ENCODE measurements at places on chromosomes 3 and 15. TPM values are rescaled to one million over a fixed set of nuclear protein-coding genes. Genes with fewer than 3 reads are reported as not detected.
A peak's percentile ranks its signal among the peaks of the same experiment; 100 is the strongest.

The NR1I2 gene
- total RNA-seq: not detected

The GOLGA6L22 gene
- total RNA-seq: not detected

The ISL2 gene
- total RNA-seq: 6.6 TPM

The LARP6 gene
- 8.9 TPM for total RNA-seq

The C3orf22 gene
- not detected for total RNA-seq

The MESP2 gene
- not detected for total RNA-seq

The ATP8B4 gene
- total RNA-seq: 10.5 TPM

The AP3B2 gene
- total RNA-seq: 1.3 TPM

The SERPINI1 gene
- total RNA-seq: 7.7 TPM

The CFAP92 gene
- total RNA-seq: 0.10 TPM

The PIGZ gene
- total RNA-seq: 2.4 TPM

The GHSR gene
- not detected for total RNA-seq

The ISLR gene
- 119 TPM for total RNA-seq

The A4GNT gene
- not detected for total RNA-seq

GRCh38 chr3:167861649-167862048, 126.1 kb downstream of the SERPINI1 start:
- no peak for DNase-seq

- no peak for DNase-seq
Observed at GRCh38 chr3:108623504-108623903, 34.0 kb downstream of the DZIP3 start.

DNA sequence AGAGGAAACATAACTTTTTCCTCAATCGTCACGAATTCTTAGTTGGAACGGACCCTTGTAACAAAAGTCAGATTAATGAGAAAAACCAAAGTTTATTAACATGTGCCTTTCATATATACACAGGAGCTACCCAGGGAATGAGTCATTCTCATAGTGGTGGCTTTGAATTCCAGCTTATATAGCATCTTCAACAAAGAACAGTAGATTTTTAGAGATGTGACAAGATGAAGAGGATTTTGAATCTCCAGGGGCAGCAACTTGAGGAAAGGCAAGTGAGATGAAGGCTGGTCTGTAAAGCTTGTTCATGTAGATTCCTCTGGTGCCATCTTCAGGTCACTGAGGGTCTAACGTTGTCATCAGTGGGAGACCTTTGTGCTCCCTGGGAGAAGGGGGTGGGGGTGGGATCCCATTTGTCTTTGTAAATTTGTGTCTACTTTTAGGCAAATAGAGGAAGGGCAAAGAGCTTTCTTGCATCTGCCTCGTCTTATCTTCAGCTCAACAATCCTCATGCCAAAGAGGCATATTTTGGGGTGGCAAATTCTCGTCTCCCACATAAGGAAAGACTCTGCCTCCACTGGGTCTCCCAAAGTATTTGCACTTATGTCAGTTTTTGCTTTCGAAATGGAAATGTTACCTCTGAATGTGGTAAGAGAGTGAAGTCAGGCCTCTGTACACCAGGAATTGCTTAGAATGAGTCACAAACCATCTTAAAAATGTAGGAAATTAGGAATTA, 29.5 kb downstream of the CLEC3B start:
- DNase-seq: peak; percentile 48

GRCh38 chr3:126109146-126109879, 25.4 kb upstream of the SLC41A3 start:
- no peak for DNase-seq

DNA sequence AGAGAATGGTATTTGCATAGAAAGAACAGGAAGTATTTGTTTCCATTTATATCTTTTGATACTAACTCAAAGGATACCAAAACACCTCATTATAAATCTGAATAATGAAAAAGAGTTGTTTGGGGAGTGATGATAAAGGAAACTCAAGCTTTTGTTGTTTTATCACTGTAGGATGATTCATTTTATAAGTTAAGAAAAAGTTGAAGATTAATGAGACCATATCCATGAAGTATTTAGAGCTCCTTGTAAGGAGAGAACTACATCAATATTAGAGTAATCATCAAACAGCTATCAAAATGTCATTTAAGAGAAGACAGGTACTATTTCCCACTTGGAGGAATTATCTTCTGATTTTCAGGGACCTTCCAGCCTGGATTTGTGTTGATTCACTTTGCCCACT, 92.5 kb downstream of the EPHB1 start:
- DNase-seq: no peak

DNA sequence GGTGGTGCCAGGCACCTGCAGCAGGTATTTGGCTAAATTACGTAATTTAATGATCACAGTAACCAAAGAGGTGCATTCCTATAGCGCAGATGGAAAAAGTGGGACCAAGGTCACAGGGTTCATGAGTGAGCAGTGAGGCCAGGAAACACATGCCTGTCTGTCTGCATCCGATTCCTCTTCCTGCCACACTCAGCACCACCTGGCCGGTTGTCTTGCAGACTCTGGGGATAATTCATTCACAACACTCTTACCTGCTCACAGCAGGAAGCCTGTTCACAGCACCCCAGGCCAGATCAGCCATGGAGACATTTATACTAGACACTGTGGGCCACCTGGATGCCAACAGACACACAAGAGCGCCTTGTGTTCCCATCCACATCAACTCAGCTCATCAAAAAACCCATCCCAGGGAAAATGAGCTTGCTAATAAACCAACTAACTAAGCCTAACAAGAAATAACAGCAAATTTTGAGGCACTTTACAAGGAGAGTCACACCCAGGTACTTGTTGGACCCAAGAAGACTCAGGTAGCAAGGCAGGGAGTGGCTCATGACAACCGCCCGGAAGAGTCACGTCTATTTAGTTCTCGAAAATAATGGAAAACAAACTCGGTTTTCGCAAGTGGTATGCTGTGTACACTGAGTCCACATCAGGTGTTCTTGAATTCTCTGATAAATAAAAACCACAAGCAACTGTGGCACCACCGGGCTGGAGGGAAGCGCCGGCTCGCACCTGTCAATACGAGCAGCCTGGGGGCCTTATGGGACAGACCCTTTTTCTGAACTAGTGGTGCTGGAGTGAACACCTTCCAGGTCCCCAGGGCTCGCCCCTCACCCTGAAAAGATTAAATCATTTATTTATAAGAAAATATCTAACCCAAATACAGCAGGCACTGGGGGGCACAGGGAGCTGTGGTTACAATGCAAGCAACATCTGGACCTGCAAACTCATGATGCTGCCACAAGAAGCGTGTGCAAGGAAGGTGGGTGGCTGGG, 40.5 kb downstream of the FAM174B start:
- DNase-seq: no peak

- DNase-seq: no peak
Observed at GRCh38 chr3:169510693-169511010, 152.9 kb downstream of the MECOM start.

GRCh38 chr3:94115482-94115881, 52.6 kb downstream of the NSUN3 start:
- DNase-seq: peak; percentile 21

GRCh38 chr3:114846779-114847178, 300.3 kb downstream of the ZBTB20 start:
- DNase-seq: no peak

- DNase-seq: no peak
Observed at GRCh38 chr15:101244036-101244781, 7.6 kb downstream of the CHSY1 start.

DNA sequence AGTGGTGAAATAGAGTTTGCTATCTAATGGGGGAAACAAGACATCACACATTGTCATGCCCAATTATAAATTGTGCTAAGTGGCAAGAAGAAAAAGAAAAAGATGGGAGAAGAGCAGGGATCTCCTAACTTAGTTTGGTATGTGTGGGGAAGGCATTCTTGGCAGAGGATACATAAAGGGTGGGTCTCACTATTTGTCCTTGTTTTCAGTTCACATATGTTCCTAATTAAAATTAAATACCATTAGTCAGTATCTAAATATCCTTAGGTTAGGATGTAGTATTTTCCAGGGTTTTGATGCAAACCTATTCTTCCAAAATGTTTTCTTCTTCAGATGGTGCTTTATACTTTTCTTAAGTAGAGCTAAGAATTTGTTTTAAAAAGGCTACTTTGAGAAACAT, 173.7 kb downstream of the B3GALNT1 start:
- no peak for DNase-seq

DNA sequence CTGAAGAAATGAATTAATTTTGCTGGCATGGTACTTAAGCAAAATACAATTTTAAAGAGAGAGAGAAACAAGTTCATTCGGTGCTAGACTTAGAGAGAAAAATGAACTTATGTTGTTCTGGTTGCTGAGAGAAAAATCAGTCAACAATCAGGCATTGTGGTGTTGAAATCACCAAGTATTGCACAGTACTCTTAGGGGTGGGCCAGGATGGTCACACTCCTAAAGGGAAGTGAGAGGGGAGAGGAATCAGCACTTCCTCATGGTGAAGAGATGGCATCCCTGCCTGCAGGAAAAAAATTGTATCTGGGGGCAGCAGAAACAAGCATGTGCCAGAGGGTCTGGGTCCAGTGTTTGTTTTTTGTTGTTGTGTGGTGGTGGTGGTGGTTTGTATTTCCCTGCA, 7.0 kb upstream of the DMXL2 start:
- no peak for DNase-seq

- DNase-seq: no peak
Observed at GRCh38 chr3:114659109-114660061, 365.6 kb downstream of the TIGIT start.

- DNase-seq: peak; percentile 78
Observed at GRCh38 chr3:40690749-40691451, 166.1 kb downstream of the ZNF621 start.

DNA sequence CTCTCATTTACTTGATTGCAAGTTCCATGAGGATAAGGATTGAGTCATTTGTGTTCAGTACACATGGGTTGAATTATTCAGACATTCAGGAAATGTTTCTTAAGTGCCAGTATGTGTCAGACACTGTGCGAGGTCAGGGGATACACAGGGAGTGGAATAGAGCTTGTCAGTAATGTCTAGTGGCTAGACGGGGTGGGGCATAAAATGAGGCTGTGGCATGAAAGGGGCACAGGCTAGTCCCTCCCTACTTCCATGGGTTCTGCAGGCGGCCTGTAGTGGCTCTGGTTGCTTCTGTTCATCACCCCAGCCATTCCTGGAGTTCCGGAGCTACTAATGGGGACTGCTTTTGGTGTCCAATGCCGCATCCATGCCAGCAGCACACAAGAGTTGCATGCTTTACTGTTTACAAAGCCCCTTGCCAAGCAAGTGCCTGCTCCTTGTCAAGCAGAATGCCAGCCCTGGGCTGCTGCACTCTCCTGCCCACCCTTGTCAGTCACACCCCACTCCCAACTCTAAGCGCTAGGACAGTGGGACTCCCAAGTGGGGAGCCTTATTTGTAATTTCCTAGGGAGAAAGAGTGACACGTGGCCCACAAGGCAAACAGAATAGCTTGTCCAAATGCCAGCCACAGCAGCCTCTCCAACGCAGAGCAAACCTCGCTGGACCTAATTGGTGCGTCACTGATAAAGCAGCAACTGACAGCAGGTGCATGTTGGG, 70.8 kb downstream of the RAB11A start:
- no peak for DNase-seq

- no peak for DNase-seq
Observed at GRCh38 chr3:165749821-165750220, 87.4 kb downstream of the BCHE start.

DNA sequence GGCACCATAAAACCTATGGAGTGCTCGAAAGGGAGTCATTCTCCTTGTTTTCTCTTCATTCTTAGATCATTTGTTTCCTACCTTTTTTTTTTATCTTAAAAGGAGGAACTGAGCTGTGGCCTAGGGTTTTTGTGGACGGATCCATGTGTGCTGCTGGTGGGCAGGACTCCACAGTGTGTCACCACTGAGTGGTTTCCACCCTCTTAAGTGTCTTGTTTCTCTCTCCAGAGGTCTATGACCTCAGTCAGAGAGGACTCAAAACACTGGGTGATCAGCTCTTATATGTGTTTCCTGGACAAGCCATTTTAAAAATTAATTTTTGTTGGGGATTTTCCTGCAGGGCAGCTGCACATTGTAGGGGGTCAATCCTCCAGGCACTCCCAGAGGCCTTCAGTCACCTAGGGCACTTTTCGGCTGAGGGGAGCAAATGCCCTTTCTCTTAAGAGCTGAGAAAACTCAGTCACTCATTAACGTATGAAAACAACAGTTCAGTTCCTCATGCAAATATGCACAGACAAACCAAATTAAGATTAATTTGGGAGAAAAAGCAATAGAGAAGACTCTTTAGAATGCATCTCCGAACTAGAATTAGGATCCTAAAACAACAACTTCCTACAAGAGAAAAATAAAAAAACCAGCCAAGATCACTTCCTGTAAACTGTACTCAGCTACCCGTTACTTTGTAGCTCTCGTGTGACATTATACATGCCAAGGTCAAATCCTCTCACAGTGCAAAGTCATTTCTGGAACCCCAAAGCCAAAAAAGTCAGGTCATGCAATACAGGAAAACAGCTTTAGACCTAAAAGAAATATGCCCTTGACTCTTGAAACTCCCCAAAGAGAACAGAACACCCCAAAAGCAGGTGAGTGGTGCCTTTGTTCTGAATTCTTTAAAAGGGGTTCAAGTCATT, 27.6 kb upstream of the FAM3D start:
- DNase-seq: no peak

GRCh38 chr3:148551767-148552260, 145.9 kb upstream of the AGTR1 start:
- DNase-seq: no peak

DNA sequence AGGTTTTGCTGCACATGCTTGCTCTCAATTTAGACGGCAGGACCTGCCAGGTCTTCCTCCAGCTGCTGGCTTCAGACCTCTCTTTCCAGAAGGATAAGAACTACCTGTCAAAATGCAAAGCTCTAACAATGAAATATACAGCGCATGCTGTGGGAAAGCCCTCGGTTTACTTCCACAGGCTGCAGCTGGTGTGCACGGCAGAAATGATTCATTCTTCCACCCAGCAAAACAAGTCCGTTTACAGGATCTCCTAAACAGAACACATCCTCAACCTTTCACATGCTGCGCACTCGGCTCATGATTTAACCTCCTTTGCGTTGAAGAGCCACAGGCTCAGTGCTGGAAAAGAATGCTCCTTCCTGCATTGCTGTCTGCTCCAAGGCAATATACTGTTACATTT, 92.4 kb upstream of the WNT5A start:
- DNase-seq: peak; percentile 69

DNA sequence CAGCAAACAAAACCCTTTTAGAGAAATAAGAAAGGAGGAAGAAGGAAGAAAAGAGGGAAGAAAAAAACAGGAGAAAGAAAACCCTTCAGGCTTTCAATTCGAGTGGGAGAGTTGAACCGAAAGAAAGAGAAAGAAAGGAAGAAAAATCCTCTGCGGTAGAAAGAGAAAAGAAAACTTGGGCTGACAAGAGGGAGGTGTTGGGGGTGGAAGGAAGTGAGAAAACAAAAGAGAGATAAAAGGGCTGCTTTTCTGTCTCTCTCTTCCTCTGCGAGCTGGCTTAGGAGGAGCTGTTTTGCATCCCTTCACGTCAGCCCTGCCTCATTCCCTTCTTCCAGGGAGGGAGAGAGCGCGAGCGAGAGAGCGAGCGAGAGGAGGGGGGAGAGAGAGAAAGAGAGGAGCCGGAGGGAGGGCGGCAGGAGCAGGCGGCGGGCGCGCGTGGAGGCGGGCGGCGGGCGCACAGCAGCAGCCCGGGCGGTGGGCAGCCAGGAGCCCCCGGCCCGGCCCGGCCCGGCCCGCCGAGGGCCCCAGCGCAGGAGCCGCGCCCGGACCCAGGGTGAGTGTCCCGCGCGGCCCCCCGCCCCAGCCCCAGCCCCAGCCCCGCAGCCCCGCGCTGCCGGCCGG, at the start of gene ZNF710:
ZNF710 (plus strand) TSS at position 263 of the 621 bp plus-strand sequence. CDS start 65,814 bp downstream, outside the sequence.
- peak; percentile 89 for DNase-seq

GRCh38 chr3:15983232-15983631, 185.5 kb upstream of the ANKRD28 start:
- no peak for DNase-seq

- no peak for DNase-seq
Observed at GRCh38 chr3:160130950-160131349, 94.3 kb upstream of the C3orf80 start.

GRCh38 chr3:127000119-127000518, 17.2 kb downstream of the PLXNA1 start:
- peak; percentile 94 for DNase-seq
